ENCODE measurements at places on chromosomes 4 and X.

DNA sequence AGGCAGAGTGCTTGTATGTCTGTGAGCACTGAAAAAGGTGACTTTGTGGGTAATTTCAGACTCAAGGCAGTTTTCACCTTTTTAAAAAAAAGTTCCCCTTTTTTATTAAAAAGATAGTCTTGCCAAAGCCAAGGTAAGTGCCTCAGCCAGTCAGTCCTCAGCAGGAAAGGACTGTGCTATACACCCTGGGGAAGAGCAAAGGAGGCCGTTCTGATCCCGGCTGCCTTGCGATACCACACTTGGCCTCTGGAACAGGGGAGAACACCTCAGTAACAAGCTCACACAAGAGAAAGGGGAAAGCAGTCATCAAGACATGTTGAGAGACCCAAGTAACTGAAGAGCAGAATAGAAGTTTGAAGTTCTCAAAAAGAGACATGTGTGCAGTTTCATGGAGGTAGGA is 541.7 kb downstream of the BCOR start:
- no peak for DNase-seq

- no peak for DNase-seq
Observed at GRCh38 chrX:21700967-21701366, 42.8 kb upstream of the KLHL34 start.

DNA sequence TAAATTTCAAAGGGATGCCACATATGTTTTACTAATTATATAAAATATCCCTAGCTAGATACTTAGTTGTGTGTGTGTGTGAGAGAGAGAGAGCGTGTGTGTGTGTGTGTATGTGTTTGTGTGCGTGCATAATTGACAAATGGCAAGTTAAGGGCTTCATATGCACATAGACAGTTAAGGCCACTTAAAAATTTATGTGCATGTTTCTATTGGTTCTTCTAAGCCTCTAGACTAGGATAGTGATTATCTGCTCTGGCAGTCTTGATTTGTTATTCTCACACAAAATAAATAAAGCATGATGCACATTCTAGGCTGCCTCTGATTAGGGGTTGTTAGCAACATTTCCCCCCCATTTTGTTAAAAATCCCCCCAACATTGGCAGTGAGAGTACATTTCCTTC is 279.0 kb upstream of the TAPT1 start:
- no peak for DNase-seq

DNA sequence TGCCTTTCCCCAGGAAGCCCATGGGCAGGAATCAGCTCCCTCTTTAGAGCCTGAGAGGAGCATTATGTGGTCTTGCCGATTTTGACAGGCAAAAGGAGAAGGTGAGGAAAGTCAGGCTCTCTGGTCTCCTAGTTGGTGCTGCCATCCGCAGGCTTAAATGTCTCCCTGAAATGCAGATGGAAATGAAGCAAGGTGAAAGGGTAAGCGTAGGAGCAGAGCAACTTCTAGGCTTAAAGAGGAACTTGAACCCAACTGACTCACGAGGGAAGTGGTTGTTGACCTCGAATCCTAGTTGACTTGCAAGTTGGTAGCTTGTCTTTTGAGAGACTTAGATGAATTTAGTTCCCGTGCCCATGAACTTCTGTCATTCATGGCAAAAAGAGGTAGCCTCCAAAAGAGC is 205.9 kb downstream of the PTTG2 start:
- DNase-seq = peak; percentile 98

GRCh38 chrX:108641589-108642272 is 94.6 kb downstream of the IRS4 start:
- no peak for DNase-seq

- no peak for DNase-seq
Observed at GRCh38 chr4:17823871-17824669, 13.3 kb downstream of the NCAPG start.

DNA sequence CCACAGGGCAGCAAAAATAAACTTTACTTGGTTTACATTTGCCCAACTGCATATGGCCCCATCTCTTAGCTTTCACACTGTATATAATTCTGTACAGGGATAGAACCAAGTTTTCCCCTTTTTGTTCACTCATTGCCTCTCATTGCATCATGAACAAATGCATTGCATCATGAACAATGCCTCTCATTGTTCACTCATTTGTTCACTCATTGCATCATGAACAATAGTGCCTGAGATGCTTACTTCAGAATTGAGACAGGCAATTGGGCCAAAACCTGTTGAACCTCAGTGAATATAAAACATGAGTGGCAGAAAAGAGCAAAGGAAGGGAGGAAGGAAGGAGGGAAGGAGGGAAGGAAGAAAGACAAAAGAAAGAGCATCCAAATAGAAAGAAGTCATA is 98.2 kb downstream of the SOWAHB start:
- no peak for DNase-seq

DNA sequence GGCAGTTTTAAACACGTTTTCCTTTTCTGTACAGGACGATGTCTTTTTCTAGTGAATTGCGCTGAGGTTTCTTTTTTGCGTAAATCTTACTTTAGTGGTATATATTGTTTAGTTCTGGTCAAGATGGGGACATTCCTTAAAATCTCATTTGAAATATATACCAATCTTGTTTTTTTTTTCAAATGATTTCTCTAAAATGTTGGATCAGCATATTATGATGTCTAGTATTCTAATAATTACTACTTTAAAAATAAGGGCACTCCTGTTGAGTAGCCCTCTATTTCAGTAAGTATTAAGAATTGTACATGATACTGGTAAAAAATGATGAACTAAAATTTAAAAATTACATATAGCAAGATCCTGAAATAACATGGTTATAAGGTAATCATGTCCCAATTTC is 224.1 kb upstream of the ARHGAP24 start:
- no peak for DNase-seq

GRCh38 chr4:147828331-147828905 is 96.5 kb downstream of the ARHGAP10 start:
- no peak for DNase-seq

GRCh38 chrX:110146521-110146920 is 143.6 kb downstream of the TMEM164 start:
- peak; percentile 63 for DNase-seq

DNA sequence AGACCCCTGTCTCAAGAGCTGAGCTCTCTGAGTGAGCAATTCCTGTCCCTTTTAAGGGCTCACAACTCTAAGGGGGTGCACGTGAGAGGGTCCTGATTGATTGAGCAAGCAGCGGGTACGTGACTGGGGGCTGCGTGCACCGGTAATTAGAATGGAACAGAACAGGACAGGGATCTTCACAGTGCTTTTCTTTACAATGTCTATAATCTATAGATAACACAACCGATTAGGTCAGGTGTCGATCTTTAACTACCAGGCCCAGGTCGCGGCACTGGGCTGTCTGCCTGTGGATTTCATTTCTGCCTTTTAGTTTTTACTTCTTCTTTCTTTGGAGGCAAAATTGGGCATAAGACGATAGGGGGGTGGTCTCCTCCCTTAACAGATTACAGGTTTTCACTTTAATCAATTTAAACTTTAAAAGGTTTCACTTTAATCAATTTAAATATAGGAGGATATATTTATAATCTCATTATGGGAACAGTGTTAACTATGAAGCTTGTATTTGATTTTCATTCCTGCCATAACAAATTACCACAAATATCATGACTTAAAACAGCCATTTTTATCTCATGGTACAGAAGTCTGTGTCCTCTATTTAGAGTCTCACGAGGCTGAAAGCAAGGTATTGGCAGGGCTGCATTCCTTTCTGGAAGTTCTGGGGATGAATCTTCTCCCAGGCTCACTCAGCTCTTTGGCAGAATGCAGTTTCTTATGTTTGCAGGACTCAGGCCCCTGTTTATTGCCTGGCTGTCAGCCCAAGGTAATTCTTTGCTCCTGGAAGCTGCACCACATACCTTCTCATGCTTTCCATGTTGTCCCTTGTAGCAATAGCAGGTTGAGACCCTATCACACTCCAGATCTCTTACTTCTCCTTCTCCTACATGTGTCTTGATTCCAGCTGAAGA is 5.2 kb downstream of the SPATA4 start:
- DNase-seq = no peak

- no peak for DNase-seq
Observed at GRCh38 chr4:54661686-54662085, 3.9 kb downstream of the KIT start.

- peak; percentile 86 for DNase-seq
Observed at GRCh38 chr4:123398066-123398852, 1.7 kb downstream of the SPRY1 start.

DNA sequence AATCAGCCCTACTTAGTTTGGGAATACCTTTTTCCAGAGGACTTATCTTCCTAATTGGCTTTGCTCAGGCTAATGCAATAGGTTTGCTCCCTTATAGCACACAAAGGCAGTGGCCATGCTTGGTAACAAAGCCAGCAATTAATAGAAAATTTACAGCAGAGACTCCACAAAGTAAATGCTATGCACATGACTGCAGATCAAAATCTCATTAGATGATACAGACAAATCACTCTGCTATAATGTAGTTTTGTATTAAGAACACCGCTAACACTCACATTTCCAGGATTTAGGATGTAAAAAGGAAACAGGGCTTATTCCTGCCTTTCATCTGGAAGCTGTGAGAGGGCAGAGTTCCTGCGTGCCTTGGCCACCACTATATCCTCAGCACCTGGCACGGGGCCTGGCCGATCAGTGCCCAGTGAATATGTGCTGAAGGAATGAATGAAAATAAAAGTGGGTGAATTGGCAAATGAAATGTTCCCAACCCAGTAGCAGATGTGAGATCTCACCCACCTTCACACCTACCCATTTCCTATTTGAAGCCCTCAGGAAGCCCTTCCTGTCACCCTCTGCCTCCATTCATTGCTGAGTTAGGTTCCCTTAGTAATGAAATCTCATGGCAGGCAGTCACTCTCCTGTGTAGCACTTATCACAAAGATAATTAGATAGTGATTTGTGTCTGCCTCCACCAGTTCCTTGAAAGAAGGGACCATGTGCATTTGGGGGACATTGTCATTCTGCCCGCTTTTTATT is 5.1 kb downstream of the SEPTIN6 start:
- no peak for DNase-seq

DNA sequence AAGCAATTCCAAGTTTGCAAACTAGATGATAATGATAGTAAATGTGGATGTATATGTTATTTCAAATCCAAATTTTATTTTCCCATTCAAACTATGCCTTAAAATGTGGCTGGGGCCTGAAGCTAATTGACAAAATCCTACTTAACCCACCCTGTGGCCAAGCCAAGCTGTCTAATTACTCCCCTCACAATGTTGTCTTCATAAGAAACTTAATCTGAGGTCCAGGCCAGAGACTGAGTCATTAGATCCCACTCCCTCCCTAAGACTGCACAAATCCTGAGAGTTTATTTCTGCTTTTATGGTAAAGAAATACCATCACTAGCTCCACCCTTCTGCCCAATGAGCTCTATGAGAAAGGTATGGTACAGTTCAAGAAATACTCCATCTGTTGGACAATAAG is 16.6 kb downstream of the SMPX start:
- DNase-seq = no peak

DNA sequence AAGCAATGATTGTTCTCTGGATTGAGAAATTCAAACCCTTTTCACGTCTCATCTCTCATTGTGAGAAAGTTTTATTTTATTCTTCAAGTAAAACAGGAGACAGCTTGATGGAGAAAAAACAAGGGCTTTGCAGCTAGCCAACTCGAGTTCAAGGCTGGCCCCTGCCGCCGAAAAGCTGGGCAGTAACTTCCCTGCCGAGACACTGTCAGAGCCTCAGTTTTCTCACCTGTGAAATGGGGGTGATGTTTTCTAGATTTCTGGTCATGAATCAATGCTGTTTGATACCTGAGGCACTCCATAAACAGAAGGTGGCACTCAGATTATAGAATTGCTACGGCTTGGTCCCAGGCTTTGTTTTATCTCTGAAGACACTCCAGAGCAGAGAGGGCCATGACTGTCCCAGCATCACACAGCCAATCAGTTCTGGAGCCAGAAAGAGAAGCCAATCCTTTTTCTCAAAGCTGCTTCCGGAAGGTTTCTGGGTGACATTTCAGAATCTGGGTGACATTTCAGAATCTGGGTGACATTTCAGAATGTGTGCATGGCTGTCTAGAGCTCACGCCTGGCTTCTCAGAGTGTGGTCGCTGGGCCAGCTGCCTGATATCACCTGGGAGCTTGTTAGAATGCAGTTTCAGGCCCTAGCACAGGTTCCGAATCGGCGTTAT is 33.2 kb downstream of the HMX1 start:
- no peak for DNase-seq

- DNase-seq = no peak
Observed at GRCh38 chr4:18292411-18292810, 270.9 kb upstream of the LCORL start.

GRCh38 chrX:100591256-100592051 is 6.7 kb downstream of the TNMD start:
- DNase-seq = no peak

DNA sequence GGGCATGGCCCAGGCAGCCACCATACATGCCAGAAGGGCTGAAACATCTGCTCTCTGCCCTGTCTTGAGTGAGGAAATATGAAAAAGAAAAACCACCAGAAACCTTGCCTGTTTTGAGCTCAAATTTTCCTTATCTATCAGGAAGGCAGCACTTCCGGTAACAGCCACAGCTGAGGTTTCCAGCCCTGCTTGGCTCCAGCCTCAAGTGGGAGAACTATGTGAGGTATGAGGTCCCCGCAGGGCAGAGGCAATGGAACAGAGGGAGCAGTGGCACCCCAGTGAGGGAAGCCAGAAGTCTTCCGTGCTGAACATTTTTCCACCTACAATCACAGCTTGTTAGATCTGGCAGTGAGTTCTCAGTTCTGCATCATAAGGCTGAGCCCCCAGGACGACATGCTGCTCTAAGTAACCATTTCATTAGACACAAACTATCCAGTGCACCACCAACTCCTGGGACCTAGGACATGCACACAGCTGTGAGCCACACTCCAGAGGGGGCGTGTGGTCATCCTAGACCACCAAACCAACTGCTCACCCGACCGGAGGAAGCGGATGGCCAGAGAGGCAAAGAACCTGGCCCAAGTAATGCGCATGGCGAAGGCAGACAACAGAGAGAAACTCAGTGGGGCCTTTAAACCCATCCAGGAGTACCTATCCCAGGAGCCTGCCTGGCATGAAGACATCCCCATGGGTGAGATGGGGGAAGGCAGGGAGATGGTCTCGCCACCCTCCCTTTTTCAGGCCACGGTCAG is 22.6 kb downstream of the WDR1 start:
- no peak for DNase-seq

- DNase-seq = peak; percentile 16
Observed at GRCh38 chr4:164748375-164748774, 5.6 kb upstream of the SMIM31 start.

DNA sequence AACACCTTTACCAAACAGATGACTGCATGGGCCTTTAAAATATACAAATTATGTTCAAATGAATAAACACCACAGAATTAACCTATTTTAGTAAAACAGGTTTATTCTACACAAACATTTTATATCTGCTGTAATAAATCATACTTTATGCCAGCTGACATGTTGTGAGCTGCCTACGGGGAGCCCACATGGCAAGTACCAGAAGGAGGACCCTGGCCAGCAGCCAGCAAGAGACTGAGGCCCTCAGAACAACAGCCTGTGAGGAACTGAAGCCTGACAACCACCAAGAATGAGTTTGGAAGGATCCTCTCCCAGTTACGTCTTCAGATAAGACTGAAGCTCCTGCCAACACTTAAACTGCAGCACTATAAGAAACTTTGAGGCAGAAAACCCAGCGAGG is 377.0 kb downstream of the PDGFC start:
- no peak for DNase-seq

Measured in NB4 (cell line).